ENCODE measurements at places on chromosomes 16 and 17.

DNA sequence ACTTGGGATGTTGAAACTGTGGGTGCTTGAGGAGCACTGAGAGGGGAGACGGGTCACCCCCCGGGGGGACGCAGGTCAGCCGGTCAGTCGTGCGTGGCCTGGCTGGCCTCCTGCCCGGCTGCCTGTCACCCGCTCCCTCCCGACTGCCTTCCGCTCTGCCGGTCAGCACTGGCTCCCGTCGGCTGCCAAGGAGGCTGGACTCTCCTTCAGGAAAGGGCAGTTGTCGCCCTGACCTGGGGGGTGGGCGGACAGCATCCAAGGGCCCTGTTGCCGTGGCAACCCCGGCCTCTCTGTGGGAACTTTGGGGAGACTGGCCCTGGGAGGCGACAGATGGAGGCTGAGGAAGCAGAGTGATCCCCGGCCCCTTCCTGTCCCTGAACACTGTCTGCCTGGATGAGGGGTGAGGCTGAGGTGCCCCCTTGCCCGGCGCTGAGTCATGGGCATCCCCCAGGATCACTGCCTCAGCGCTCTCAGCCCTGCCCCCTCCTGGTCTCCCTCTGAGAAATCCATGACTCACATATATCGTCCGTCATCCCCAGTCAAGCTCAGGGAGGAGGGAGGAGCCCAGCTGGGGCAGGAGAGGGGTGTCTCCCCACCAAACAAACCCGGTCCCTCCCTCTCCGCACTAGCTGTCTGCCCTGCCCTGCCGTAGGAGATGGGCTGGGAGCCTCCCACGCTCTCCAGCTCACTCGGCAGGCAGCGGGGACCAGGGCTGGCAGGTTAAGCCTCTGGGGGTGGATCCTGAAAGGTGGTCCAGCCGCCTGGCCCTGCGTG, at the start of gene ADGRG1:
ADGRG1 (plus strand) TSS at position 623 of the 774 bp plus-strand sequence. CDS start 21,658 bp downstream, outside the sequence.
- peak; percentile 47 for DNase-seq

DNA sequence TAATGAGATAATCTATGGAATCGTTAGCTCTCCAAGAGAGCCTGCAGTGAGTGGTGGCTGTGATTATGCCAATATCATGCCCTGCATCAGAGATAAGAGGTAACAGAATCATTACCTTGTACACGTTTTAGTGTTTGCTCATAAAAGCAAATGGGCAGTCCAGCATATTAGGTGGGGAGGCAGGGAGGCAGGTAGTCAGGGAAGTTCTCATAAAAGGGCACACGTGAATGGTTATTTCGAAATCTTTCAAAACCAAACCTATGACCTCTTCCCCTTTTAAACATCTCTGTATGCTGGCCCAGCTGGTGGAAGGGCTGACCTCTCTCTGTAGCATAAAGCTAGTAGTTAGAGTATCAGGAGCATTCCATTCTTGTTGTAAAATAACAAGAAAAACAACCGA, 51.7 kb downstream of the VAT1L start:
- DNase-seq = no peak

DNA sequence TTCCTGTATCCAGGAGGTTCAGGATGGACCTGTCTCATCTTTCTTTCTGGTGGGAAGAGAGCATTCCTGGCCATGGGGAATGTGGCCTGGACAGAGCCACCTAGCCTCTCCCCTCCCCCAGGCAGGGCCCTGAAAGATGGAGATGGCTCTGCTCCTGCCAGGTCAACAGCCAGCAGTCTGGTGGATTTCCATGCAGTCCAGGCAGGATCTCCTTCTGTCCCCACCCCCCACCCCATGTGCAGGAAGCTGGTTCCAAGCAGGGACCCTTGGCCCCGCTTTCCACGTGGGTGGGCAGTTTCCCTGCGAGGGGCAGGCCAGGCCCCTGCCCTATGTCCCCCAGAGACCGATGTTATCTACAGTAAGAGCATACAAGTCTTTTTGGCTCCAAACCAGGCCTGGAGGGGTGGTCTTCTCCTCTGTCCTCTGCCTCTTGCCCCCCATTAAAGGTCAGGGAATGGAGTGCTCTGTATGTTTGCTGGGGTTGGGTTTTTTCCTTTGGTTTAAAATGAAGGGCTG, 240.5 kb downstream of the SEC14L1 start:
- DNase-seq = no peak

DNA sequence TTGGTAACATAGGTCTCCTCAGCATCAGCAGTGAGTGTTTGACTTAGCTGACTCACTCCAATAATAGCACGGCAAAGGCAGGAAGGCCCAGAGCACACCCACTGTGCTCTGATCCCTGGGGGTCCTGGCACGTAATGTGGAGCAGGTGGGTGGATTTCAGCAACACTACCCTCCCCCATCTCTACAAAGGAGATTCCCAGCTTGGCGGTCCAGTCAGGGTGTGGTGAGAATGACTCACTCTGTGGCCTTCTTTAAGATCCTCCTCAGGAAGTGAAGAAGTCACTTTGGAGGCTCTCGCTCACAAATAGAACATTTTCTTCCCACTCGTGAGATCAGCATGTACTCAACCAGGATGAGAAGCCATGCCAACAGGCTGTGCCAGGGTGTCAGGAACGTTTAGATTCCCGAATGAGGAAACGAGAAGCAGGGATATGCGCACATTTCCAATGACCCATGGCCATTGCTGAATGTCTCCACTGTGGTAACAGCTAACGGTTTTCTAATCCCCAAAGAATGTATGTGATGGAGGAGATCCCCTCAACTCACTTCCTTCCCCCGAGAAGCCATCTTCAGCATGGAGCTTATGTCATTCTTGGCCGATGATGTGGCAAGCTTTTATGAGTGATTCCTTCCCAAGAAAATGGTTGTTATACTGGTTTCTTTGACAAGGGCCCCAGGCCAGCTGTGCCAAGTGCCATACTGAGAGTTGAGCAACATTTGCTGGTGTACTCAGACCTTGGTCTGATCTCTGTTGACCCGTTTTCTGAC, 365.2 kb downstream of the C16orf95 start:
- DNase-seq = no peak

DNA sequence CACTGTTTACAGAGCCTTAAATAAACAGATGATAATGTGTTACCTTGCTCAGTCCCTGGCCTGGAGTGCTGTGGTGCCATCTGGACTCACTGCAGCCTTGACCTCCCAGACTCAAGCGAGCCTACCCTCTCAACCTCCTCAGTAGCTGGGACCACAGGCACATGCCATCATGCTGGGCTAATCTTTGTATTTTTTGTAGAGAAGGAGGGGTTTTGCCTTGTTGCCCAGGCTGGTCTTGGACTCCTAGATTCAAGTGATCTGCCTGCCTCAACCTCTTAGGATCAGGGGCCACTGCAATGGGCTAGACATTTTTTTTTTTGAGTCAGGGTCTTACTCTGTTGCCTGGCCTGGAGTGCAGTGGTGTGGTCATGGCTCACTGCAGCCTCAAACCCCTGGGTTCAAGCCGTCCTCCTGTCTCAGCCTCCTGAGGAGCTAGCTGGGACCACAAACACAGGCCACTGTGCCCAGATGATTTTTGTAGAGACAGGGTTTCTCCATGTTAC, 5.0 kb upstream of the NAGLU start:
- DNase-seq = no peak

DNA sequence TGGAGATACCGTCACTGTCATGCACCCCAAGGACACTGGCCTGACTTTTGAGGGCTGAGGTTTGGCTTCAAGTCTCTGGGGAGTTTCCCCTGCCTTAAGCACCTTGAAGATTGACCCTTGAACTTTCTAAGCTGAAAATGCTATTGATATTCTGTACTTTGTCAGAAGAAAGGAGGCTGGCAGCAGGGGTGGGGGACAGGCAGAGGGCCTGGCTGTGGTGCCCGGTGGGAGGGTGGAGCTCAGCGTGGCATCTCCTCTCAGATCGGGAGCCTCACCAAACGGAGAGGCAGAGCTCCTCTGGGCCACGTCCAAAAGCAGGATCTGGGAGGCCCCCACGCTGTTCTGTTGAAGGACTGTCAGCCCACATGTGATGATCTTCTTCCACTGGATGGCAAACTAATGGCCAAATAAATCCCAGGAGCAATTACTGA, 305.2 kb upstream of the IRX3 start:
- no peak for DNase-seq

- DNase-seq = no peak
Observed at GRCh38 chr17:81580481-81580880, 28.3 kb upstream of the FAAP100 start.

DNA sequence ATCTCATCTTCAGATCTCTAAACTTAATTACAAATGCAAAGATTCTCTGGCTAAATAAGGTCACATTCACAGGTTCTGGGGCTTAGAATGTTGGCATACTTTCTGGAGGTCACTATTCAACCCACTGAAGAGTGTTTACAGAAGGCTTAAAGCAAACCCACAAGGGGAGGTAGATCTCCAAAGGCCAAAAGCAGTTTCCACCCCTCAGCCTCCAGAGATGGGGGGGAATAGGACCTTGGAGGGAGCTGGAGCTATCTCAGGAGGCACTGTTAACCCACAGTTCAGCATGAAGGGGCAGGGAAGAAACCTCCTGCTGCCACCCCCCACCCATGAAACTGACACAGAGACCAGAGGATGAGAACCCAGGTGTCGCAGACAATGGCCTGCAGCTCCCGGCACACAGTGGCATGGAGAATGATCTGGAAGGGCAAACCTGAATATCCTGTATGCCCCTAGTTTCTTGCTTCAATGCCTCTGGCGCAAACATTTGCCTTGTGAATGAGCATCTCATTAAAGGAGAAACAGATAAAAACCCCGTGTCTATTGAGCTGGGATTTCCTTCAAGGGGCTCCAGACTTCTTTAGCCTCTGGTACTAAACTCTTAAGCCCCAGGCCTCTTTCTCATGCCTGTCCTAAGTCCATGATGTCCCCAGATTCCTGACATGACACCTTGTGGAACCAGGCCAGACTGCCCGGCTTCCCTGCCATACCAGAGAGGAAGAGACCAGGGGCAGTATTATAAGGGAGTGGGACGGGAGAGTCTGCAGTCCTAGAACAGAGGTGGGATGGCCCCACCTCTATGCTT, 103.1 kb upstream of the CDH5 start:
- no peak for DNase-seq

DNA sequence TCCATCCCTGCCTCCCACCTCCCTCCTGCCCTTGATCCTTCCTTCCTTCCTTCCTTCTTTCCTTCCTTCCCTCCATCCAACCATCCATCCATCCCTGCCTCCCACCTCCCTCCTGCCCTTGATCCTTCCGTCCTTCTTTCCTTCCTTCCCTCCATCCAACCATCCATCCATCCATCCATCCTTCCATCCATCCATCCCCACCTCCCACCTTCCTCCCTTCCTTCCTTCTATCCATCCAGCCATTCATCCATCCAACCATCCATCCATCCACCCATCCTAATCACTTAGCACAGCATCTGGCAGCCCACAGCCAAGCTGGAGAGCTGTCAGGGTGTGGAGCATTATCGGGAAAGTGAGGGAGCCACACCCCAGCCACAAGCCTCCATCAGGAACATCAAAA, 54.5 kb downstream of the TK2 start:
- no peak for DNase-seq

- DNase-seq = no peak
Observed at GRCh38 chr16:67470359-67470758, 10.6 kb downstream of the ATP6V0D1 start.

GRCh38 chr16:16996827-16997226, 473.9 kb downstream of the XYLT1 start:
- no peak for DNase-seq

DNA sequence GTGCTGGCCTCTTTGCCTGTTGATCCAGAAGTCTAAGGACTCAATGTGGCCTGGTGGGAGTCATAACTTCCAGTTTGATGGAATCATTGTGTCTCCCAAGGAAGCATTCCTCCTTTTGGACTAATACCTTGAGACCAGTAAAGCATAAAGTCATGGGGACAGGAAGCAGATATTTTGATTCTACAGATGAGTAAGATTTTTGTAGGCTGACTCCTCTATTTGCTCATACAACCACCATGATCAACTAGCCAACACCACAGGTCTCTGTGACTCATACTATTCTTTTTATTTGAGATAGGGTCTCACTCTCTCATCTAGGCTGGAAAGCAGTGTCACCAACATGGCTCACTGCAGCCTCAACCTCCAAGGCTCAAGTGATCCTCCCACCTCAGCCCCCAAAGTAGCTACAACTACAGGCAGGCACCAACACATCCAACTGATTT, 6.2 kb downstream of the MT2A start:
- no peak for DNase-seq

GRCh38 chr16:11099672-11100205, 155.4 kb downstream of the CLEC16A start:
- no peak for DNase-seq

DNA sequence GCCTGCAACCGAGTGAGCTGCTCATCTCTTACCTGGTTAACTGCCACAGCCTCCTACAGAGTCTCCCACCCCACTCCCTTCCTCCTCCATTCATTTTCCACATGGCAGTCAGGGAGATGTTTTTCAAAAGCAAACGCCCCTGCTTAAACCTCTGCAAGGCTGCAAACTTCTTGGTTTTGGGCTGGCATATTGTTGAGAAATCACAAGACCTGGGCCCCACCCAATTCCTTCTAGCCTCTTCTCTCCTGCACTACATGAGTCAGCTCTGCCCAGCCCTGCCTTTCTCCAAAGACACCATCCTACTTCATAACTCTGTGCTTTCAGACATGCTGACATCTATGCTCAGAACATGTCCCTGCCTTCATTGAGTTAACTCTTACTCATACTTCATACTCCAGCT, 136.1 kb downstream of the SPACA3 start:
- no peak for DNase-seq

DNA sequence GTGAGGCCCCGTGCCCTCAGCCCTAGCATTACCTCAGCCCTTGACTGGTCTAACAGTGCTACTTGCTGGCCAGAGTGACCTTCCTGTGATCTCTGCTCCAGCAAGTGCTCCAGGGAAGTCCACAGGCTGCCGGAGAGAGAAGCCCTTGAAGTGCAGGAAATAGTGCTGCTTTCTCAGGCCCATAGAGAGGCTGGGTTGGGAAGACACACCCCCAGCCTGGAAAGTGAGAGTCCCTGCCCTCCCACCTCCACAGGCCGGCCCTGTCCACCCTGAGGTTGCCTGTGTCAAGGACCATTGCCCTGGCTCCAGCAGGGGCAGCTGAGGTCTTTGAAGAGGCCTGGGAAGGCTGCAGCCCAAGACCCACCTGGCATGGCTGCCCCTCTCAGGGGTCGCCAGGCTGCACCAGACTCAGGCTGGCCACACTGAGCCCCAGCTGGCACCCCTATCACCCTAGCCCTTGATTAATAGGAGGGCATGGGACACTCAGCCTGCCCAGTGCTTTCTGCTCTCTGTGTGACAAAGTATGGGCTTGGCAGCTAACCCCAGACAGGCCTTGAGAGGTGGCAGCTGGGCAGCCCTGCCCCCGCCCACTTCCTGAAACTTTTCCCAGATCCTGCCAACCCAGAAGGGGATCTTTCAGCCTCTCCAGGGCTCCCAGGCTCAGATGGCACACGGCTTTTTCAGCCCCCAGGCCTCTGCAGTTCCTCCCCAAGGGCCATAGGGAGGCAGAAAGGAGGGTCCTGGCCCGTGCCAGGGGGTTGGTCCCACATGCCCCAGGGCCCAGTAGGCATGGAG, 21.7 kb downstream of the ATP6V0D1 start:
- DNase-seq = no peak

GRCh38 chr17:73323409-73324159, 11.8 kb upstream of the CDC42EP4 start:
- DNase-seq = no peak

DNA sequence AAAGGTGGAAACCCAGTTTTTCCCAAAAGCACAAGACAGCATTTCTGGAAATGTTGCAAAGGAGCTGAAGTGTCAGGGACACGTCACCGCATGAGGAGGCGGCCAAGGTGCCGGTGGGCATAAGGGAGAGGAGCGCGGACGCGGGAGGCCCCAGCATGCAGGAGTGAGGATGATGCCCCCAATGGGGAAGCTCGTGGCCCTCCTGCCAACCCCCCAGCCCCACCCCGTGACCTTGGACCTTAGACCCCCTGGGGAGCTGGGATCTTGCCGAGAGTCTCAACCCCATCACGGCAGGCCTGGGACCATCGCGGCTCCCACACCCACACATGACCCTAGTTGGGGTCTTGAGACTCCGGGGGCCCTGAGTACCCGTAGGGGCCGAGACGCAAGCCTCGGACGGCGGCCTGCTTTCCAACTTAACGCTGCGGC, 119.4 kb upstream of the METRNL start:
- DNase-seq = no peak

Measured in GM10248 (cell line).